ENCODE measurements at places on chromosomes 3 and 15. TPM values are rescaled to one million over a fixed set of nuclear protein-coding genes. Genes with fewer than 3 reads are reported as not detected.

The CHAC1 gene
- 4.7 TPM for total RNA-seq

The ISG20 gene
- 236 TPM for total RNA-seq

The SLC22A13 gene
- total RNA-seq: 0.37 TPM

The DUOXA1 gene
- not detected for total RNA-seq

All from activated CD4-positive, alpha-beta T cell treated with anti-CD3 and anti-CD28 coated beads, Interleukin-2, amount 10 ng/mL, durations not matched to agents 7 days and 5 days (primary cell).